Kidney (tissue), 22 donors: ENCODE measurements at places on chromosomes 7 and 10. TPM values are rescaled to one million over a fixed set of nuclear protein-coding genes. Genes with fewer than 3 reads are reported as not detected.

Gene PKD2L1
- total RNA-seq = not detected

Gene ELAPOR2
- 9.0 TPM for total RNA-seq

Gene KEL
- 0.28 TPM for total RNA-seq

DNA sequence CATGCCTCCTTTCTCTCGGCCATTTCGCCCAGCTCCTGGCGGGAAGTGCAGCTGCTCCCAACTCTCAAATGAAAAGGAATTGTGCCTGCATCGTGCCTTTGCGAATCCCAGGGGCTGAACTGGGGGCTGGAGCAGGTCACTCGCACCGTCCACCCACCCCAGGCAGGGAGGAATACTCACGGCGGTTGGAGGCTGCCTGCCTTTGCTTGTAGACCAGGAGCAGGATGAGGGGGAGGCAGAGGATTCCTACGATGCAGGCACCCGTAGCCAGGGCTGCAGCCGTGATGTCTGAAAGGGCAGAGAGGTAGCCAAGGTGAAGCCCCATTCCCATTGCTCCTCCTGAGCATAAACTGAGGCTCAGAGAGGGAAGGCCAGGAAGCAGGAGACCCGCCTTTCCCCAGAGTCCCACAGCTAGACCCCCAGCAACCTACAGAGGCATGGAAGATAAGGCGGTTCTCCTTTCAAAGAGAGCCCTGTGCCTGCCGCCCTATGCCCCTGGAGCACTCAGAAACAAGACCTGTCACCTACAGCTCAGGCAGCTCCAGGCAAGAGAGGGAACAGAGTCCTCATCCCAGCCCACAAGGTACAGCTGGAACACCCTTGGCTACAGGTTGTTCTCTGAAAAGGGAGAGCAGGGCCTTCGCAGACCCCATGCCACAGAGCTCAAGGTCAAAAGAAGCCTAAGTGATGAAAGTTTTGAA is 18.0 kb downstream of the VSIR start:
- DNase-seq = peak; percentile 75

DNA sequence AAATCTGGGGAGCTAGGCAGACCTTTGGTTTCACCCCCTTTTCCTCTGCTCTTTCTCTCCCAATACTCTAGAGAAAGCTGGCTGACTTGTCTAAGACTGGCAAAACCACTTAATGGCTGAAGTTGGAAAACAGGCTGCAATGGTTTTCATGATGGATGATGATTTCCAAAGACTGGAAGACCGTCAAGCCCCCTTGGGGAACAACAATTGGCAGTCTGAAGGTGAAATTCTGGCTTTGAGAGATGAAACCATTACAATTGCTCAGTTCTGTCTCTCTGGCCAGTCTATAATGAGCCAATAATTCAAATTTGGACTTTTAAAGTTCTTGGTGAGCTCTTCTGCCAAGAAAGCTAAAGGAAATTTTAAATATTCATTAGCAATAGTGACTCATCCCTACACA is 680.5 kb downstream of the PARD3 start:
- DNase-seq = no peak
